Endothelial cell of umbilical vein (primary cell): ENCODE measurements at places on chromosomes 2 and 18. TPM values are rescaled to one million over a fixed set of nuclear protein-coding genes. Genes with fewer than 3 reads are reported as not detected.

- no peaks in the 10 kb centered on the region for H3K27me3 ChIP-seq
- peak overlapping the region; percentile 39 for H3K27ac ChIP-seq
- H3K4me1 ChIP-seq = peaks cover 16% of the 10 kb centered on the region
- no peaks in the 10 kb centered on the region for H3K36me3 ChIP-seq
Measured at GRCh38 chr18:8609659-8610458, 622 bp downstream of the RAB12 start.

GRCh38 chr18:40676668-40677067, 1278.4 kb upstream of the PIK3C3 start:
- no peak overlapping the region for H3K4me3 ChIP-seq
- H3K27ac ChIP-seq = no peak overlapping the region
- no peaks in the 10 kb centered on the region for H3K27me3 ChIP-seq
- no peaks in the 10 kb centered on the region for H3K4me1 ChIP-seq
- H3K36me3 ChIP-seq = no peaks in the 10 kb centered on the region

DNA sequence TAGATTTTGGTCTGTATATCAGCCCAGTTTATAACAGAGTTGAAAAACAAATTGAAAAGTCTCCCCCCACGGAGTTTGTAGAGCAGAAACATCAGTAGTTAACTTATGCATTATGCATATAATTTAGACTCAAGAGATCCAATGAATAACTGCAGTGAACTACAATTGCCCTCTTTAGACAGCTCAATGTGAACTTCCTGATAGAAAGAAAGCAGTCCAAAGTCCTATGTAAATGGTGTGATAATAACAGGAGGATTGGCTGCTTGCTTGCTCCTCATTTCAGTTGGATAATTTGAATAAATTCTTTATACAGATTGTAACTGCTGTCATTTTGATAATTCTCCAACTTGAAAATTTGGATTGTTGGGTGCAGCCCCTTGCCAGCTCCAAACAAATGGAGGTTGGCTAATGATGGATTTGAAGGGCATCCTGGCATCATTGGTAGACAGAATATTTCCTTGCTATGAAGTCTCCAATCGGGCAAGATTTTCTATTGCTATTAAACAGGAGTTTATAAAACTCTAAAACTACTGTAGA, 297.1 kb downstream of the ASXL3 start:
- no peaks in the 10 kb centered on the region for H3K4me1 ChIP-seq
- no peak overlapping the region for H3K4me3 ChIP-seq

DNA sequence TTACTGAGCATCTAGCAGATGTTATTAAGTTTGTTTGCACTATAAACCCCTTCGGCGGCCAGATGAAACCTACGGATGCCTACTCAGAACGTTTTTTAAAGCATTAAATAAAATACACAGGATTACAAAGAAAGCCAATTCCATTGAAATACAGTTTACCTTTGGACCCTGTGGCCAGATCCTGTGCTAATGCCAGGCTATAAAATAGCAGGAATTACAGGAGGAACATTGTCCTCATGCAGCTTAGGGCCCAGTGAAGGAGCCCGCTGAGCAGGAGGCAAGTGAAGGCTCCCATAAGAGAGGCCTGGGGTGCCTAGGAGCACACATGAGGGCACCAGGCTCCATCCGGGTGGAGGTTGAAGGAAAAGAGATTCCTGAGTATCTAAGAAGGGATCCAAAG, 310.4 kb downstream of the MTX2 start:
- H3K36me3 ChIP-seq = no peaks in the 10 kb centered on the region
- no peak overlapping the region for H3K27ac ChIP-seq

DNA sequence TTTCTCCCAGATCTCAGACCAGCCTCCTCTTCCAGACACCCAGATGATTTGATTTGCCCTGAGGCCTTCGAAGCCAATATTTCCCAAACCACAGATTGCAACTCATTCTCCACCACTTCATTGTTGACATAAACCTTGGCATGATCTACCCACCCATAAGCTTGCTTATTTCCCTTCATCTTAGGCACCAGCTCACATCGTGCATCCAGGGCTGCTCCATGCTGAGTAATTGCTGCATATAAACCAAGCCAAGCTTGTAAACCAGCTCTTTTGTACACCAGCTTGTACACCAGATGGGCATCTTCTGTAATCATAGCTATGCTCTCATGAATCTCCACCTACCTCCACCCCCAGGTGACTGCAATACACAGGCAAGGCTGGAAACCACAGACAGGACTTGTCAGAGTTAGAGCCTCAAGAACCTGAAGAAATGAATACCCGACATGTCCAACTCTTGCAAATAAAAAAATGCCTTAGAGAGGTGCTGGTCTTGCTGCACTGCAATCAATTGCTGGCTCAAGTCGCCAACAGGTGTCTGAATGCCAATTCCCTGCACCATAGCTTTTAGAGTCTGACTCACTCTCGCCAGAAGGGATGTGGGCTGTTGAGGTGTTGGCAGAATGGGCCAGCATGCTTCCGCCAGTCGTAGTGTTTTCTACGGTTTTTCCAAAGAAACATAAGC, 31.5 kb downstream of the TRABD2A start:
- no peak for DNase-seq
- no peaks in the 10 kb centered on the region for H3K36me3 ChIP-seq
- H3K4me3 ChIP-seq = no peak overlapping the region
- H3K27ac ChIP-seq = no peak overlapping the region
- H3K27me3 ChIP-seq = no peaks in the 10 kb centered on the region
- no peaks in the 10 kb centered on the region for H3K4me1 ChIP-seq

DNA sequence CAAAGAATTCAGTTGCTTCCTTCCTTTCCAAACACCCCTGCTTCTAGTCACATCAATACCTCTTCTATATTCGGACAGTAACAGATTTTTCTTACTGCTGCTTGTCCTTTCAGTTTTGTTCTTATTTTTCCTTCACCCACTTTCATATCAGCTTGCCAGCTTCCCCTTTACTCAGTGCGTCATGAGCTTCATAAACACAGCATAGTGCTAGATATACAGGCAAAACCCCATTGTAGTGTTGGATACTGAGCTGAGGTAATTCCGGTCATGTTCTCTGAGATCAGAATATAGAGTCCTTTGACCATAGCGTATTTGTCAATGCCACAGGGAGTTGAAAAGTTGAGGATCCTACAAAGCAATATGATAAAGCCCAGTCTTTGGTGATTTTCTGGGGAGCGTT, 2.4 kb downstream of the FARP2 start:
- H3K36me3 ChIP-seq = peaks cover 4% of the 10 kb centered on the region
- DNase-seq = peak; percentile 89
- peak overlapping the region; percentile 15 for H3K4me3 ChIP-seq
- H3K27me3 ChIP-seq = no peaks in the 10 kb centered on the region
- peak overlapping the region; percentile 57 for H3K27ac ChIP-seq

Gene GRB14
- polyA plus RNA-seq = 3.0 TPM in 2 replicates
